ENCODE measurements at places on chromosomes 2 and 18.

DNA sequence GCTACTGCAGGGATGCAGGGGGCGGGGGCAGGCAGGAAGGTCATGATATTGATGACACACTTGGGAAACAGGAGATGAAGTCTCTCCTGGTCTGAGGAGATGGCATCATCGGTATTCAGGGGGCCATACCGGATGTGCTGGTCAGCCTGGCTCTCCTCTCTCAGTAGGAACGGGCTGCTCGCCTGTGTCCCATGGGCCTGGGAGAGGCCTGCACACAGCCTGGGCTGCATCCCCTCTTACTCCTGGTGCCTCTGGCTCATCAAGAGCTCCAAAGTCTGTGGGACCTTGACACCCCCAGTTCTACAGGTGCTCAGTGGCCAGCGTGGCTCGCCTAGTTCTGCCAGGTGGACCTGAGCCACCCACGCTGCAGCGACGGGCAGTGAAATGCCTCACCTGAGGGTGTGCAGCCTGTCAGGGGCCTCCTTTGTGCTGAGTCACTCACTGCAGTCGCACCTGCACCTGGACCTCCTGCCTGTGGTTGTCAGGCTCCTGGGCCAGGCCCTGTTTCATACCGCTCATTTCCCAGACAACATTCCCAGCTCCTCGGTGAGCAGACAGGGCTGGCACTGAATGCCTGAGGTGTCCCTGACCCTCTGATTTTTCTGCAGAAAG lies 18.6 kb upstream of the CNDP1 start:
- no peak overlapping the region for H3K4me3 ChIP-seq
- no peak overlapping the region for H3K27ac ChIP-seq
- no peaks in the 10 kb centered on the region for H3K27me3 ChIP-seq
- DNase-seq = no peak
- H3K4me1 ChIP-seq = no peaks in the 10 kb centered on the region

DNA sequence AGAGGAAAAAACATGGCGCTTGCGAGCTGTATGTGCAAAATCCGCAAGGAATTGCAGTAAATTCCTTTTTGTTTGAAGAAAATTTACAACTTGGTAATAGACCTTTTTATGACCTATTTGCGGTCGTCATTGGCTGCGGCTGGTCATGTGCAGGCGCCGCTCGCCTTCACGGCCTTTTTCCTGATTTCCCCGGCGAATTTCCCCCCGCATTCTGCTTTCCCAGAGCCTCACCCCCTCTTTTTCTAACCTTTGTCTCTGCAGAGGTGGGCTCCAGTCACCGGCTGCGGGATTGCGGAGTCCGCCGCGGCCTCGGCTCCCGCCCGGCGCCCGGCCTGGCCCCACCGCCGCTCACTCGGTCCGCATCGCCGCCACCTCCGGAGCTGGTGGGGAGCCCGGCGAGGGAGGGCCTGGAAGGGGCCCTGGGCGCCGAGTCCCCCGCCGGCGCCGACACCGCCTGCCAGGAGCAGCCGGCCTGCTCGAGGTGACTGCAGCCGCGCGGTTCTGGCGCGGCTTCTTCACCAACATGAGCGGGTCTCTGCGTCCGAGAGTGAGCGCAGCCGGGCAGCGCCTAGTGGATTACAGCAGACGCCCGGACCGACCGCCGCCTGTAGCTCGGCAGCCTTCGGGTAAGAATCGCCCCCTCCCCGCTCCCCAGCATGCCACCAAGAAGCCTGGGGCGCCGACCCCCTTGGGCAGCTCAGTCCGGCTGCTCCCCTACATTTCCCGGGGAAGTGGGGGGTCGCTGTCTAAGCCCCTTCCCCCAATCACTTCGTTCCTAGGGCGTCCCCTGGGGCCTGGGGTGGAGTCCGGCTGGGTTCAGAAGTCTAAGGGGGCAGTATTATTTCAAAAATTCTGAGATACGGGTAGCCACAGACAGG lies 7.1 kb downstream of the HOXD8 start:
- H3K4me1 ChIP-seq = no peaks in the 10 kb centered on the region
- no peak for DNase-seq
- H3K36me3 ChIP-seq = no peaks in the 10 kb centered on the region

DNA sequence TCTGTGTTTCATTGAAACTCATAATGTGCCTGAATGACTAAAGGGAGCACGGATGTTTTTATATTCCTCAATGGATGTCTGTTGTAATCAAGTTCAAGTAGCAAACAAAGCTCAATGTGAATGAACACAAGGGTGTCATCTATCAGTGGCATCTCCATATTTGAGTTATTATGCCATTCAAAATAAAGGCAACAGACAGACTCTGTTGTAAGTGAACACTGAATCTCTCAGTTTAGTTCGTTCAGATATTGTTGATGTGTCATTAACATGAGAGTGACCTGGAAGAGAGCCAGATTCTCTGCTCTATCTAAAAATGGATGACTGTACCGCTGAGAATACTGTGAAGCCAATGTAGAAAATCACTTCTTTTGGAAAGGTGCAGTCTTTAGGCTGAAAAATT lies 118.7 kb downstream of the NUP35 start:
- DNase-seq = peak; percentile 58
- H3K27ac ChIP-seq = no peak overlapping the region
- no peaks in the 10 kb centered on the region for H3K27me3 ChIP-seq
- H3K4me1 ChIP-seq = no peaks in the 10 kb centered on the region
- H3K4me3 ChIP-seq = no peak overlapping the region

GRCh38 chr2:205683502-205684367 lies 1.4 kb downstream of the NRP2 start:
- DNase-seq = peak; percentile 79
- H3K4me1 ChIP-seq = peaks cover 8% of the 10 kb centered on the region
- peak overlapping the region; percentile 90 for H3K27ac ChIP-seq
- peaks cover 7% of the 10 kb centered on the region for H3K36me3 ChIP-seq
- peak overlapping the region; percentile 90 for H3K4me3 ChIP-seq

- H3K4me3 ChIP-seq = no peak overlapping the region
- peaks cover 12% of the 10 kb centered on the region for H3K4me1 ChIP-seq
- peaks cover 69% of the 10 kb centered on the region for H3K36me3 ChIP-seq
- H3K27me3 ChIP-seq = no peaks in the 10 kb centered on the region
- peak overlapping the region; percentile 33 for H3K27ac ChIP-seq
Measured at GRCh38 chr2:215395687-215396460, 40.0 kb downstream of the FN1 start.

DNA sequence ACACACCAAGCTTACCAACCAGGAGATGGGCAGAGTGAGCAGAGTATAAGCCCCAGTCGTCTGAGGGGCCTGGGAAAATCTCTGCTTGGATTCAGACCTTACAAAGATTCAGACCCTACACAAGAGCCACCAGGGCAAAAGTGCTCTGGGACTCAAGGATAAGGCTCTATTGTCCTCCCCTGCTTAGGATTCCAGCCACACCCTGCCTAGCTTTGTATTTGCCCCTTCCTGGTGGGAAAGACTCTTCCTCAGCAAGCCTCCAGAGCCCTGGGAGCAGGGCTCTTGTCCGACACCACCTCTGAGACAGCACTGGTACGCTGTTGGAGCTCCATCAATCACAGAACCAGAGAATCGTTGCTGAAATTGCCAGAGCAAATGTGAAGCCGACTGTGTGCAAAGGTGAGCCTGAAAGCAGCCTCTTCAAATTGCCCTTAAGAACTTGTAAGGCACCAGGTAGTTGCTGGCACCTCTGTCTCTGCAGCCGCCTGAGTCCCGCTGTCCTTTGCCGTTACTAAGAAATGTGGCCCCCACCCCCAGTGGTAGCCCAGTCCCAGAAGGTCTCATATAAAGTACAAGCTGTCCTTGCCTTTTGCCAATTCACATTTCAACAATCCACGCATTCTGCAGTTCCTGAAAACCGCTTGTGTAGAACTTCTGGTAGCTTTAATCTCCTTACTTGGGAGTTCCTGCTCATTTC lies 148.7 kb downstream of the CTIF start:
- H3K4me1 ChIP-seq = 0 out of 2 replicates have a peak, but pooled peaks cover 4% of the 10 kb centered on the region
- DNase-seq = no peak
- peaks cover 51% of the 10 kb centered on the region for H3K36me3 ChIP-seq
- H3K27ac ChIP-seq = no peak overlapping the region

DNA sequence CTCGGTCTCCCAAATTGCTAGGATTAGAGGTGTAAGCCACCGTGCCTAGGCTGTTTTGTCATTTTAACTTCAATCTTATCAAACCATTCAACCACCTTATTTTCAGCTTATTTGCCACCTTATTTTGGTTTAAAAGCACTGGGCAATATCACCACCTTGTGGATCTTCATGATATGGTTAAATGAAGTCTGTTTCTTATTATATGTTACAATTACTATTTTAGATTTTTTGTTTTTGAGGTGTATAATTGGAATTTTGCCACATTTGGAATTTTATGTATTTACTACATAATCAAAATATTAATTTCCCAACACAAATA lies 43.8 kb upstream of the SCN9A start:
- peak; percentile 70 for DNase-seq
- no peaks in the 10 kb centered on the region for H3K27me3 ChIP-seq
- H3K36me3 ChIP-seq = no peaks in the 10 kb centered on the region
- H3K4me3 ChIP-seq = no peak overlapping the region
- H3K4me1 ChIP-seq = no peaks in the 10 kb centered on the region
- H3K27ac ChIP-seq = no peak overlapping the region

- peak overlapping the region; percentile 95 for H3K27ac ChIP-seq
- DNase-seq = no peak
- no peaks in the 10 kb centered on the region for H3K27me3 ChIP-seq
Measured at GRCh38 chr2:238848976-238849853, 1.3 kb downstream of the TWIST2 start.

GRCh38 chr2:16553226-16553625 lies 112.4 kb downstream of the CYRIA start:
- no peaks in the 10 kb centered on the region for H3K27me3 ChIP-seq
- H3K27ac ChIP-seq = no peak overlapping the region
- H3K36me3 ChIP-seq = peaks cover 2% of the 10 kb centered on the region
- H3K4me1 ChIP-seq = no peaks in the 10 kb centered on the region

DNA sequence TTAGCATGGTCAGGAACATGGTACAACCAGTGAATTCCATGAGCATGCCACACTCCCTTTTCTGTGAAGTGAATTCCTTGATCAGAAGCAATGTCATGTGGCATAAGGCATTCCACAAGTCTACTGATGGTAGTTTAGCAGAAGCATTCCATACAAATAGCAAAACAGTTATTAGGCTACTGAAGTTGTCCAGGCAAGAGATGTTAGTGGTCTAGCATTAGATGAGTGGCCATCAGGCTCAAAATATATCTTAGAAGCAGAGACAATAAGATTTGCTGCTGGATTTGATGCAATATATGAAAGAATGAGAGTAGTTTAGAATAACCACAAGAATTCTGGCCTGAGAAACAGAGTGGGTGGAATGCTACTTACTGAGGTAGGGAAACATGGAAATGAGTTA lies 355.3 kb upstream of the NRXN1 start:
- DNase-seq = peak; percentile 92
- H3K4me1 ChIP-seq = peaks cover 4% of the 10 kb centered on the region

DNA sequence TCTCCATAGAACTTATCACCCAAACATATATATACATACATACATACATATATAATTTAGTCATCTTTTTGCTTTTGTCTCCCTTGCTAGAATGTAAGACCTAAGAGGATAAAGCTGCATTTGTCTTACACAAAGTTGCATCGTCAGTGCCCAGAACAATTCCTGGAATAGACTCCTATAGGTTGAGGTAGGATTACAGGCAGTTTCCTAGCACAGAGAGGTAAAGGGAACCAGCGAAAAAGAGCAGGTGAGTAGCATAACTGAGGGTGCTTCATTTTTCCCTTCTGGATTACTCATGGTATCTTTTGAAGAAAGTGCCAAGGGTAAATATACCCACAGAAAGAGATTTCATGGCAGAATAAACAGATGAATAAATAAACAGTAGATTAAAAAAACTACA lies 68.1 kb upstream of the AMMECR1L start:
- H3K4me1 ChIP-seq = peaks cover 8% of the 10 kb centered on the region
- peaks cover 27% of the 10 kb centered on the region for H3K36me3 ChIP-seq
- H3K27me3 ChIP-seq = no peaks in the 10 kb centered on the region
- DNase-seq = peak; percentile 23

DNA sequence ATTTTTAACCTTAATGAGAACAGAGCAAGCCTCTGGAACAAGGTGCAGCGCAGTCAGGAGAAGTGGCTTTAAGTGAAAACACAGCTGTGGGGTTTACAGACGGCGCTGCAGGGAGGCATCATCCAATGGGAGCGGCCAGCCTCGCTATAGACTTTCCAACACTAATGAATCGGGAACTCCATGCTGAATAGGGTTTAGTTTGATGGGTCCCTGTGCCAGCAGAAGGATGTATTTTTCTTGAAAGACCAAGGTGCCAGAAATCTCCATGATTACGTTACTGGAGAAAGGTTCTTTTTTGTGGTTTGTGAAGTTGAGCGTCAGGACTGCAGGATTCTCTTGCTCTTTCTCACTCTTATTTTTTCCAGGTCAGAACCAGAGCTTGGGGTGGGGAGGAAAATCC lies 87.9 kb upstream of the ALPP start:
- no peaks in the 10 kb centered on the region for H3K27me3 ChIP-seq
- H3K27ac ChIP-seq = no peak overlapping the region
- H3K4me1 ChIP-seq = peaks cover 1% of the 10 kb centered on the region
- H3K36me3 ChIP-seq = no peaks in the 10 kb centered on the region
- DNase-seq = no peak

DNA sequence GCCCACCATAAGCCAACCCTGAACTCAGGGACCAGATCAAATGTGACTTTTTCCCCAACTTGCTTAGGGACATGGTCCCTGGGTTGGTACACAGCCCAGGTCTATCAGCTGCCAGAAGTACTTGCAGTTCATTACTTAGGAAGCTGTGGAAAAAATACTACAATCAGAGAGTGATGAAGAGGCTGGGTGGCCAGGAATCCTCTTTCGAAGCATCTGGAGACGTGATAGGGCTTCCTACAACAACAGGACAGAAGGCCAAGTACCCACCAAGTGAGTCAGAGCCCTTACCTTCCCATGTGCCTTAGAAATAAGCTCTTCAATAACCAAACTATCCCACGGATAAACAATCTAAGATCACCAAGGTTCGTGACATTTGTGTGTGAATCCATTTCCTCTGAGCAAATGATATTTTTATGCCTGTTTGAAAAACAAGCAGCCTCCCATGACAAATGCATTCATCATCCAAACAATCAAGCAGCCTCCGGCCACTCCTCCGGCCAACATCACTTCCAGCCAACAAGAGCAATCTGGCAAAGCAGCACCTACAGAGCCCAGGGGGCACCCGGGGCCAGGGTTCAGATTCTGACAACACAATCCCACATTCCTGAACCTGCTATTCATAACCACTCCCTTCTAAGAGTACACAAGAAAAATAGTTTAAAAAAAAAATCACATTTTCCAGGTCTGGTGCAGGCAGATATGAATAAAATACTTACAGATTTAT lies 26.4 kb downstream of the TBC1D8 start:
- peaks cover 18% of the 10 kb centered on the region for H3K4me1 ChIP-seq
- H3K27ac ChIP-seq = peak overlapping the region; percentile 62
- H3K4me3 ChIP-seq = no peak overlapping the region
- peak; percentile 76 for DNase-seq

GRCh38 chr2:213679894-213680293 lies 395.6 kb downstream of the SPAG16 start:
- no peaks in the 10 kb centered on the region for H3K4me1 ChIP-seq
- no peak overlapping the region for H3K4me3 ChIP-seq
- H3K36me3 ChIP-seq = no peaks in the 10 kb centered on the region
- H3K27ac ChIP-seq = no peak overlapping the region
- no peak for DNase-seq

DNA sequence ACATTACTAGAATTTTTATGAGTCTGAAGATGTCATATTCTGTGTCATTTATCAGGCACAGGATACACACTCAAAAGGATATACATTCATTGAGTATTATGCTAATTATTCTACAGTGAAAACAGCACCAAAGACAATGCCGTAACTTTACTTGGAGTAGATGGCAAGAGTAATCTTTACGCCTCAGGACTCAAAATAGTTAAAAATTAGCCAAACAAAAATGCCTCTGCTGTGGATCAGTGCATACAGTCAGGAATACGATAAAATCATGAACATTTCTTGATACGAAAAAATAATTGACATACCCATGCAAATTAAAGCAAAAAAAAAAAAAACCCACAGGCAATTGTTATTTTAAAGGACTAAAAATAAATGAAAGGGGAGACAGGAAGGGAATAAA lies 129.7 kb downstream of the NETO1 start:
- no peak for DNase-seq
- H3K4me1 ChIP-seq = no peaks in the 10 kb centered on the region
- H3K4me3 ChIP-seq = no peak overlapping the region
- no peaks in the 10 kb centered on the region for H3K36me3 ChIP-seq

Data from IMR-90 (cell line).